ENCODE measurements at places on chromosomes 12 and 14.

DNA sequence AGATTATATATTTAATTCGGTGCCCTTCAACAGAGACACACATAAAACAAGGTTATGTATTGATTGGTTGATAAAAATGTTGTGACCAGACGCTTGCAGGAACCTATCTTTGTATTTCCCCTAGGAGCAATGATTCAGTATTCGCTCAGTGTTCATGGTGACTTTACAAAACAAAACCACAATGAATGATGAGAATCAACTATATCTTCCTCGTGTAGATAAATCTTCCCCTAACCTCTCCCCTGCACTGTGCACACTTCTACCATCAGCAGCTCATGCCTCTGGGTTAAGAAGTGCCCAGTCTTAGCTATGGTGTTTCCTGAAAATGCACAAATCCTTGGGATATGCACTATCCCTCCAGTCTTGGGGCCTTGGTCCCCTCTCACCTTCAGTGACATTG lies 16.3 kb downstream of the RIN3 start:
- ATAC-seq: no peak

- ATAC-seq: no peak
These were observed 34.1 kb downstream of the ABCB9 start for GRCh38 chr12:122932207-122932606.

DNA sequence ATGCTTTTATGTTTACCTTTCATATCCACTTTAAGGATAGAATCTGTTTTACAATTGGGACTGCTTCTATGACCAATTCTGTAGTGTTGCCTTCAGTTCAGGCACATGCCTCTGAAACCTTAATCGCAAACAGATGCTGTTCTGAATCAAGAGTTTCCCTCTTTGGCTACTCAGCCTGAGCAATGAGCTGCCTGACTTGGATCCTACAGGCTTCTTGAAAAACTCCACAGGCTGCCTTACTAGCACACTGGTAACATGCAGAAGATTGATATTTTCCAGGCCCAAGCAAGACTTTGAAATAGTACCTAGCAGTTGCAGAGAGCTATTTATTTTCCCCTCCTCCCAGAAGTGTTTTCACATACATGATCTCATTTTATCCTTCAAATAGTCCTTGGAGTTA lies 34.8 kb upstream of the PMCH start:
- peak; percentile 62 for ATAC-seq

- no peak for ATAC-seq
These were observed 101.5 kb downstream of the KIF26A start for GRCh38 chr14:104239861-104240301.

DNA sequence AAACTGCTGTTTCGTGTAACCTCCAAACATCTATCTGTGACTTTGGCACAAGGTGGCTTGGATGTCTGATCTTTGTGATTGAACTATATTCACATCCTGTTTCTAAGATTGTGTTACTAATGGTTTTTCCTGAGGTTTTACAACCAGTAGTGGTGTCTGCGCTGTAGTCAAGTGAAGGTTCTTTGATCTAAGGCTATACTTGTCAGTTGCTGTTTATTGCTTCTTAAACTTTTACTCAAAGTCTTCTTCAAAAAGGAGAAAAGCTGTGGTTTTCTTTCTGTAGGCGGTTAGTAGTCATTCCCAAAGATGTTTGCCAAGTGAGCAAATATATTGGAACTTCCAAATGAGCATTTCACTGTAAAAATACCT lies 12.3 kb upstream of the CALM1 start:
- no peak for ATAC-seq

GRCh38 chr12:27186022-27186839 lies 57.9 kb upstream of the STK38L start:
- ATAC-seq: no peak

- no peak for ATAC-seq
These were observed 104.7 kb upstream of the TSPAN8 start for GRCh38 chr12:71262466-71262865.

- ATAC-seq: peak; percentile 23
These were observed 19.7 kb upstream of the FAM234B start for GRCh38 chr12:13024531-13024916.

DNA sequence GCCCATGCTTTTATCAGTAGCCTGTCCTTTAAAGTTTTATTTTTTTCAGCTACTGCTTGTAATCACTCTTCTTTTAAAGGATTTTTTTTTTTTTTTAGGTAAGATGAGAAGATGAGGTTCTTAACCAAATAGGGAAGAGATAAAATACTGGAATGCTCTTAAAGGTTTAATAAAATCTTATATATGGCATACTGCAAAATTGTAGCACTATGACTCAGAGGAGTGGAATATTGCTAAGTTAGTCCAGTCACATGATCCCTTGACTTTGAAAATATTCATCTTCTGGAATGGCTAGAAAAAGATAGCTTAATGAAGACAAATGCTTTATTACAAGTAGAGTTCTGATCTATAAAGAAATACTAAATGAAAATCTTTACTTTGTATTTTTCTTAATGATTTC lies 116.6 kb downstream of the NAV3 start:
- ATAC-seq: no peak

GRCh38 chr14:98458702-98459101 lies 813.3 kb downstream of the BCL11B start:
- ATAC-seq: no peak

DNA sequence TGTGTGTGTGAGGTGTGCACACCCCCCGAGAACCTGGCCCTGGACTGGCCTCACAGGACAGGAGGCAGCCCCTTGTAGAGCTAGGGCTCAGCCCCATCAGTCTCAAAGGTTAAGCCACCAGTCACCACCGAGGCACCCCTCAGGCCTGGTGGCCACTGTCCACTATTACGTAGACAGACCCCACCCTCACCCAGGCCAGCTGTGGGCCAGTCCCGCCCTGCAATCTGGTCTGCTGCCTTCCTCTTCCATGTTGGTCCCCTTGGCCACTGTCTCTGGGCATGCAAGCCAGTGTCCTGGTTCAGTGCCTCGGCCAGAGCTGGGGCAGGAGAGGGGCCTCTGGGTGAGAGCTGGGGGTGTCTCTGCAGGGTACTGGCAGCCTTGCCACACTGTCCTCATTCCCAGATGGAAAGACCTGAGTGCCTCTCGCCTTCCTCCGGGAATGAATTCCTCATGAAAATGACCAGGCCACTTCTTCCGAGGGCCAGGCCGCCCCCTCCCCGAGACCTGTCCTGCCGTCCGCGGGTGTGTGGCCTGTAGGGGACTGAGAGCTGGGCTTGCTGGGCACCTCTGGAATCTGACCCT lies 897 bp upstream of the TEX22 start:
- no peak for ATAC-seq

DNA sequence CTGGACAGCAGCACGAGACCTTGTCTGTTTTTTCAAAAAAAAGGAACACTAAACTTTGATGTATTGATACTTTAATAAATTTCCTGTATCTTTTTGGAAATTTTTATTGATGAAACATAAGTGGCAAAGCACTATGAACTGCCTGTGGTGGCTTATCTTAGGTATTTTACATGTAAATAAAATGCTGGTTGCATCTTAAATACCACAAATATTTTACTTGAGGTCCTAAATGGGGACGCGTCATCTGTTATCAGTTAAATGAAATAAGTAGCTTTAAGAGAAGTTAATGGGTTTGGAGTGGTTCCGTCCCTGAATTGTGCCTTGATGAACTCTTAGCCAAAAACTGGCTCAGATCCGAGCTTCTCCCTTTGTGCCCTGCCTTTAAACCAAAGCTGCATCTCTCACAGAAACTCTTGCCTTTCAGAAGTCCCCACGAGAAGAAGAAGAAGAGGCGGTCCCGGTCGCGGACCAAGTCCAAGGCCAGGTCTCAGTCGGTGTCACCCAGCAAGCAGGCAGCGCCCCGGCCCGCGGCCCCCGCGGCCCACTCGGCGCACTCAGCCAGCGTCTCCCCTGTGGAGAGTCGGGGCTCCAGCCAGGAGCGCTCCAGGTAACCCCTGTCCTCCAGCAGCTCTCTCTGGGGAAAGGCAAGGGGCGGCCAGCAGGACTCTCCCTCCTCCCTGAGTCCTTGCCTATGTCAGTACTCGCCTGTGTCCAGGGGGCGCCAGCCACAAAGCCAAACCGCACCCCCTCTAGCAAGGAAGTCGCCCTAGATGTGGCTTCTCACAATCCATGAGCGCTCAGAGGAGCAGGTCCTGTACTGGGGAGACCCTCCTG lies 31.2 kb upstream of the MMP17 start:
- no peak for ATAC-seq

DNA sequence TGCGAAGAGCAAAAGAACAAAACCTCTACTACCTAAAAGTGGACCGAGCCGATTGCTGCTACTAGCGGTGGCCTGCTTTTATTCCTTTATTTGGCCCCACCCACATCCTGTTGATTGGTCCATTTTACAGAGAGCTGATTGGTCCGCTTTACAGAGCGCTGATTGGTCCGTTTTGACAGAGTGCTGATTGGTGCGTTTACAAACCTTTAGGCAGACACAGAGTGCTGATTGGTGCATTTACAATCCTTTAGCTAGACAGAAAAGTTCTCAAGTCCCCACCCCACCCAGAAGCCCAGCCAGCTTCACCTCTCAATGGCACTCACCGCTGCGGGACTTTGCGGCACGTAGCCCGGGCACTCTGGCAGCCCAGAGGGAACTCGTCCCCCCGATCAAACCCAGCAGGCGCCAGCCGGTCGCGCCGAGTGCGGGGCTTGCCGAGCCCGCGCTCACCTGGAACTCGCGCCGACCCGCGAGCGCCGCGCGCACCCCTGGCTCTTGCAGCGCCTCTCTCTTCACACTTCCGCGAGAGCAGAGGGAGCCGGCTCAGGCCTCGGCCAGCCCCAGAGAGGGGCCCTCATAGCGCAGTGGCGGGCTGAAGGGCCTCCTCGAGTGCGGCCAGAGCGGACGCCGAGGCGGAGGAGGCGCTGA lies 8.7 kb upstream of the FGD4 start:
- peak; percentile 67 for ATAC-seq

- ATAC-seq: no peak
These were observed 159.8 kb downstream of the CPNE8 start for GRCh38 chr12:38745601-38746000.

DNA sequence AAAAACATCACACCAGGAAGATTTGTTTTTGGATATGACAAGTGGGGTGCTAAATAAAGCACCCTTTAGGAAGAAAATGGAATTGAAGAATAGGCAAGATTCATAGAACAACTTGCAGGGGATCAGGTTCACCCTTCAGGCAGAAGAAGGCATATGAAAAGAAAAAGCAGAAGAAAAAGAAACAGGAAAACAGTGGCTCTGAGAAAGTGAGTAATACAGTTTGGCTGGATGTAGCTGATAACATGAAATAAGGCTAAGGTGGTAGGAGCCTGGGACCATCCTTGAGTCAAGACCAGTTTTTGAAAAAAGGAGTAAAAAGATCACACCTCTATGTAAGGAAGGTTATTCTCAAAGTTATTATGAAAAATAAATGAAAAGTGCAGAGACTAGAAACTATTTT lies 42.4 kb downstream of the TRIP11 start:
- no peak for ATAC-seq

GRCh38 chr12:532908-533565 lies 73.3 kb downstream of the B4GALNT3 start:
- no peak for ATAC-seq

- no peak for ATAC-seq
These were observed 56.9 kb downstream of the FOS start for GRCh38 chr14:75335571-75335970.

GRCh38 chr12:39332661-39333175 lies 110.2 kb downstream of the KIF21A start:
- ATAC-seq: no peak

DNA sequence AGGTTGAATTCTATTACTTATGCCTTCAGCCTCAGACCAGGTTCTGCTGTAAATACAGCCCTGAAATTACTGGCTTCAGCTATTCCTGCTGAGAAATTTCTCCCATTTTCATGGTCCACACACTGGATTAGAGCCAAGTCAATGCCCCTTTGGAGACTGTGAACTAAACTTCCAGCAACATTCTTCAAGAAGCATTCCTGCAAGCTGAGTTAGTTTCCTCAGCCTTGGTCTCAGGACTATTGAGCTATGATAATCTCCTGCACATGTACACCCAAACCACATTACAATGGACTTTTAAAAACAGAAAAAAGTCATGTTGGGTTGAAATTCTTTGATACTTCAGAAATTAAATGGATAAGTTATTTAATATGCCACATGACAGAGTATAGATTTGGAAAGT lies 58.0 kb upstream of the AVPR1A start:
- no peak for ATAC-seq

DNA sequence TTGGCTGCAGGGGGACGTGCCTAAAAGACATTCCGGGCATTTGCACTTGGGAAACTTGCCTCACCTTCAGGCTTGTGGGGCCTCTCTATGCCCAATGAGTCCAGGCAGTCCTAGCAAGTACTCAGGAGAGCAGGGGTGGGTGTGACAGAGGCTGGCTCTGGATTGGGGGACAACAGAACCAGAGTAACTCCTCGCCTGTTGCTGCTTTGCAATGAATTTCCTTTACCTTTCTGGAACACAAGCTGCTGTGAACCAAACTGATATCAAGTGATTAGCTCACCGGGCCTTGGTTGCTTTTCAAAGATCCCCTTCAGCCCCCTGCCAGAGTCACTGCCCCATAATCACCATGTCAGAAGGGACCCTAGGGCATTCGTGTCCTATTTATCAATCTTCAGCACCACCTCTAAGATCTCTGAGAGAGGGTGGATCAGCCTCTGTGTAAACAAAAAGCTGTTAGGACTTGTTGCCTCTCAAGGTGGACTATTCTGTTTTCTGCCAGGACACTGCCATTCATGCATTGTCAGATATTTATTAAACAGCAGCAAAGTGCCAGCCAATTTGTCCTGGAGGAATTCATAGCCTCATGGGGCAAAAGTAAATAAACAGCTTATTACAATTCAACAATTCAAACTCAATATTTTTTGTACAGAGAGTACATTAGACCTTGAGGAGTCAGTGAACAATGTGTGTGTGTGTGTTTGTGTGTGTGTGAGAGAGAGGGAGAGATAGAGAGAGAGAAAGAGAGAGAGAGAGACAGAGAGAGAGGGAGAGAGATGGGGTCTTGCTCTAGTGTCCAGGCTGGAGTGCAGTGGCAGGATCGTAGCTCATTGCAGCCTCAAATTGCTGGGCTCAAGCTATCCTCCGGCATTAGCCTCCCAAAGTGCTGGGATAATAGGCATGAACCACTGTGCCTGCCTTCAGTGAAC lies 11.3 kb downstream of the NFATC4 start:
- no peak for ATAC-seq

- ATAC-seq: no peak
These were observed 203.4 kb downstream of the TMX1 start for GRCh38 chr14:51443195-51444018.

- ATAC-seq: no peak
These were observed 78.9 kb upstream of the PSMA6 start for GRCh38 chr14:35213143-35213788.

DNA sequence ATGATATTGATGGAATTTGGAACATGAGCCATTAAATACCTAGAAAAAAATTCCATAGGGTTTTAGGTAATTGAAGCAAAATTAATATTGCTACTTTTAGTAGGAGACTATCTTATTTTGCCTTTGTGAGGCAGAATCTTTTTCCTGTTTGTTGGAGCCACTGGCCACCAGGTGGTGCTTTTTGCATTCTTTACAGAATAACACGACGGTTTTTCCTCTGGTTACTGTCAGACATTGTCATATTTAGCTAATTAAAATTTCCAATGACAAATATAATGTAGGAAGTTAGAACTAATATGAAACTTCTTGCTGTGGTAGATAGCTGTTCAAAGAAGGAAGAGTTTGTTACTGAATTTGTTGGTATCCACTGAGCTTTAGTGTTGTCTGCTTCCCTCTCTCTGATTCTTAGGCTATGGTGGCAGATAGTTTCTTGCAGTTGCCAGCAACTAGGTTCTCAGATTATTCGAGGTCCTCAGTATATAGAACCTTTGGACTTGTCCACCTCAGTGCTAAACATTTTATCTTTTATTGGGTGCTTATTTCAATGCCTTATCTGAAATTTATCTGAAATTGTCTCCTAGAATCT lies 25.7 kb downstream of the RAB21 start:
- no peak for ATAC-seq

Measured in gastroesophageal sphincter (tissue), 4 donors.